Cardiac septum (tissue), 1 donor: ENCODE measurements at places on chromosomes 4 and X. TPM values are rescaled to one million over a fixed set of nuclear protein-coding genes. Genes with fewer than 3 reads are reported as not detected.

DNA sequence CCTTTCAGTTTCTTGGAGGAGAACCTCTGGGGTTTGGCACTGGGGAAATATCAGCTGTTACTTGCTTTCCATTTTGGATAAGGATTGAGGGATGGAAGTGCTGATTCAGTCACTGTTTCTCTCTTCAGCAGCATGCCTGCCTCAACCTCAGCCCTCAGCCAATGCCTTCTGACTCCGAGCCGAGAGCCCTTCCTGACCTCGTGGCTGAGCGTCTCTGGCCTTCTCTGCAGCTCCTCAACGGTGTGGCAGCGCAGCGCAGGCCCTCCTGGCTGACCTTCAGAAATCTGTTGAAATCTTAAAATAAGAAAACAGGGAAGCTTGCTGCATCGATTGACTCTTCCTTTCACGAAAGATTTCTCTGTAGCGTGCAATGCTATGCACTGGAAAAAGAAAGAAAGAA is 434.3 kb upstream of the FAT1 start:
- DNase-seq, result no peak

The ZNF595 gene
- total RNA-seq, result 5.3 TPM

DNA sequence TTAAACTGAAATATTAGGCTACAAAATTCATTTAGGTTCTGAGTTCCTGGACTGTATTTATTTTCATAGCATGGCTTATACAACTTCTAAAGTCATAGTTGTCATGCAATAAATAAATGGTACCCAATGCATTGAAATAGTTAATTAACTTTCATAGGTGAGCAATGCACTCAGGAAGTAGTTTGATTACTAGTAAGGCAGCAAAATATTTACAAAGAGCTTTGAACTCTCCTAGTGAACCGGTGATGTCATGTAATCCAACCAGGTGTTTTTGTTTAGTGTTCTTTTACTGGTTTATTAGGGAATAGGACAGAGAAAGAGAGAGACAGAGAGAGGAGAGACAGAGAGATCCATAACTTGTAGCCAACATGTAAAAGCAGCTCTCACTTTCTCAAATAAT is 228.6 kb upstream of the CTSO start:
- DNase-seq, result no peak

The SOWAHD gene
- total RNA-seq, result not detected

- no peak for DNase-seq
Measured at GRCh38 chr4:98728433-98728832, 70.0 kb upstream of the TSPAN5 start.

DNA sequence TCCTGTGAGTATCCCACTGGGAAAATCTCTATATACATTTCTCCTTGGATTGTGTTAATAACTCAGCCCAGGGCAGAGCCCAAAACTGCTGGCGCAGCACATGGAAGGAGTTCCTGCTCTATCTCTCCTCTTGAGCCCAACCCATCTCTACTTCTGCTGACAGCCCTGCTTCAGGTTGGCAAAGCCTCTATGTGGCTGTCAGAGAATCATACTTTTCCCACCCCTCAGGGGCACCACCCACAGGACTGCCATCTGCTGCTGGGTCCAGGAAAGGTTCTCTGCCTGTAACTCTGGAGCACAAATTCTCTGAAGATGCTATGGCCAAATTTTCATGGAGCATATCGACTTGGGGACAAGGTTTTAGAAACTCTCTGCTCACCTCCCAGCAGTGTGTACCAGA is 278.5 kb upstream of the EMCN start:
- no peak for DNase-seq

DNA sequence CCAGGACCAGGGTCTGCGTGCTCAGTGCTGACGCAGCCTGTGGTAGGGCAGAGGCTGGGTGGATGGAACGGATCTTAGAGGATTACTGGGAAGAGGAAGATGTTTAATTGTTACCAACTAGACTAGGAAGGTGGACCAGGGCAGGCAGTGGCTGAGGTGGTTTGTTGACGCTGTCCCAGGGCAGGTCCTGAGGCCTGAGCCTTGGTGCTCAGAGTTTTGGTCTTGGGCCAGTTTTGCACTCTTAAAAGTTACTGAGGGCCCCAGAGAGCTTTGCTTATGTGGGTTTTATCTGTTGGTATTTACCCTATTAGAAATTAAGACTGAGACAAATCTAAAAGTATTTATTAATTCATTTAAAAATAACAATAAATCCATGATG is 20.4 kb downstream of the RNF212 start:
- no peak for DNase-seq

The TCEAL7 gene
- total RNA-seq, result 6.4 TPM

GRCh38 chr4:150082241-150082640 is 4.0 kb downstream of the DCLK2 start:
- DNase-seq, result no peak

DNA sequence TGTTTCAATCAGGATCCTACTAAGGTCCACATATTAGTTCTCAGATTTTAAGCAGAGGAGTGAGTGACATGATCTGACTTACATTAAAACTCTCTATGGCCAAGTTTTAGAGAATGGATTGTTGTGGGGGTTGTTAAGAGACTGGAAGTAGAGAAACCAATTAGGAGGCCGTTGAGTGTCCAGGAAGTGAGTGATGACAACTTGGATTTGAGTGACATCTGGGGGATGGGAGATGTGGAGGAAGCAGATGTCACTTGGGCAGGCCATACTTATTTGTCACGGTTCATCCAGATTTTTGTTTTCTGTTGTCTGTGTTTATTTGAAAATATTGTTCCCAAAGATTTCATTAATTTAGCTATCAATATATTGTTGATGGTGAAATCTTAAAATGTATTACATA is 28.3 kb downstream of the ADD1 start:
- DNase-seq, result no peak

DNA sequence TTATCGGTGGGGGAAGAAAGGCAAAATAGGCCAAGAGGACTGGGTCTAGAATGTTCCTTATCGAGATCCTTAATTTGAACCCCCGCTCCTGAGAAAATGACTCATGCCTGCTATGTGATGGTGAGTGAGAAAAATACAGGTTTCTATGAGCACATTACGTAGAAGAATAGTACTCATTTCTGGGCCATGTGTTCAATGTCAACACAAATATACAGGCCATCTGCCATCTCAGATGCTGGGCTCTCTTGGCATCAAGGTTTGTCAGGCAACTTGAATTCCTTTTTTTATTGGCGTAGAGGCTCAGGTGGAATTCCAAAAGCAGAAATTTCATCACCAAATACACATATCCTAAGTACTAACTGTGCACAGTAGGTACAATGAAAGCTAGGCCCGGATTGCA is 81.4 kb upstream of the TRIM2 start:
- no peak for DNase-seq

GRCh38 chr4:77360451-77360850 is 203.4 kb downstream of the CCNG2 start:
- DNase-seq, result no peak

- no peak for DNase-seq
Measured at GRCh38 chrX:155048977-155049619, 21.8 kb downstream of the CMC4 start.

- DNase-seq, result peak; percentile 57
Measured at GRCh38 chrX:106919932-106920452, at the start of gene CLDN2. Gene CLDN2 (plus strand): TSS chrX:106920402. CDS start chrX:106928229, 7,827 bp downstream.

GRCh38 chrX:104695593-104695992 is 129.6 kb downstream of the IL1RAPL2 start:
- no peak for DNase-seq

DNA sequence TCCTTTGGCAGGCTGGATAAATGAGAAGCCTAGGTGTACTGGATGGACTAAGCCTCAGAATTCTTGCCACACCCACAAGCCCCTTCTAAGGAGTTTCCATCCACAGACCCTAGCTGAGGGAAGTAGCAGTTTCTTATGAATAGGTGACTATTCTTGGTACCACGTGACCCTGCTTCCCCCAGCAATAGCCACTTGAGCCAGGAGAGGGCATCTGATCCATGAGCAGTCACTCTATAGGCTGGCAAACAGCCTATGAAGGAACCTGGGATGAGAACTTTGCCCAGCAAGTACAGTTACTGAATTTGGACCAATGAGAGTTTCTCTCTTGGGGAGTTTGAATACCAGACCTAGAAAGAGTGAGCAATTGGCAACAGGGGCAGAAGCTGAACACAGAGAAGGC is 84.0 kb downstream of the RTL9 start:
- no peak for DNase-seq

The ARX gene
- not detected for total RNA-seq

- DNase-seq, result no peak
Measured at GRCh38 chr4:80266253-80266901, at the start of gene FGF5. Gene FGF5 (plus strand): TSS chr4:80266664. CDS start chr4:80266825, 161 bp downstream.

DNA sequence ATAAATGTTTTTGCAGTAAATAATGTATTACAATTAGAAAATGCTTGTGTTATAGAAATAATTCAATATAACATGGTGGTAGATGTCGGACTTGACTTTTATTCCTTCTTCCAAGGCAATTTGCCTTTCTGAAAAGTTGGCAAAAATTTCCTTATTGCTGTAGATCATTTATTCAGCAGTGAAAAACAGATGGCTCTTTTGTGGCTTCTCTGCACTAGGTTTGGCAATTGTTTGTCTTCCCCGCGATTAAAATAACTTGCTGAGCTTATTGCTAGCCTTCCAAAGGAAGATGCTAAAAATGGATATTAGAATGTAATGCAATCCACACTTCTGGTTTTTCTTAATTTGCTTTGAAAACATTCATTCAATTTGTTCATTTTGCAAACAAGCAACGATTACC is 1977.9 kb upstream of the ADGRL3 start:
- DNase-seq, result no peak

- no peak for DNase-seq
Measured at GRCh38 chrX:148381603-148382002, 118.8 kb upstream of the AFF2 start.

The SFRP2 gene
- total RNA-seq, result 2.1 TPM

DNA sequence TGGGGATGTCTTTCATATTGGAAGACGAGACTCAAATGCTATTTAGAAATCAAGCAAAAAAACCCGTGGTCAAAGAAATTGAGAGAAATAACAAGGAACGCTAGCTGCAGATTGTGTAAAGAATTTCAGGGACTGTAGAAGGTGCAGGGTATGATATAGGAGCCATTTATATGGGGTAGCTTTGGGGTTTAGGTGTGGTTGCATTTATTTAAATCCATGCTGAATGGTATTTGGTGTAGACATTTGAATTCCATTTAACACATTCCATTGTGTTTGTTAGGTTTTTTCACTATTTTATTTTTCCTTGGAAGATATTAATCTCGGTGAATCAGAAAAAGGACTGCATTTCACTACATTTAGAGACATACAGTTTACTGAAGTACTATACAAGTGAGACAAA is 341.0 kb upstream of the GALNTL6 start:
- DNase-seq, result no peak
